ENCODE measurements at places on chromosomes 13 and 19.

GRCh38 chr13:104442536-104442935 lies 1376.3 kb upstream of the SLC10A2 start:
- no peak for DNase-seq

- peak; percentile 23 for DNase-seq
Observed at GRCh38 chr19:10043286-10043927, 30.1 kb downstream of the RDH8 start.

DNA sequence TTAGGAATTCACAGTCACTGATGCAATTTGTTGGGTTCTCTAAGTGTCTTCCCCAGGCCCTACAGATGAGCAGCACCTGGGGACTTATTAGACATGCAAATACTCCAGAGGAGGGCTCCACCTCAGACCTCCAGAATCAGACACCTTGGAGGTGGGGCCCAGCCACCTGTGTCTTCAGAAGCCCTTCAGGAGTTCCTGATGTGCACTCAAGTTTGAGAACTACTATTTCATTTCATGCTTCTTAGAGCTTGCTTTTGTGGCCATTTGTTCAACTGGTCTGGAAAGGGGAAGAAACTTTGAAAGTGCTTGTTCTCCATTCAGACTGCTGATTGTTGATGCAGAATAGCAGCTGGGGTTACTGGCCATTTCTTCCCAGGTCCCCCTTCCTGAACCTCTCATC lies 472.0 kb downstream of the COG6 start:
- DNase-seq, result no peak

GRCh38 chr19:18251587-18252369 lies 22.5 kb downstream of the IQCN start:
- peak; percentile 87 for DNase-seq

DNA sequence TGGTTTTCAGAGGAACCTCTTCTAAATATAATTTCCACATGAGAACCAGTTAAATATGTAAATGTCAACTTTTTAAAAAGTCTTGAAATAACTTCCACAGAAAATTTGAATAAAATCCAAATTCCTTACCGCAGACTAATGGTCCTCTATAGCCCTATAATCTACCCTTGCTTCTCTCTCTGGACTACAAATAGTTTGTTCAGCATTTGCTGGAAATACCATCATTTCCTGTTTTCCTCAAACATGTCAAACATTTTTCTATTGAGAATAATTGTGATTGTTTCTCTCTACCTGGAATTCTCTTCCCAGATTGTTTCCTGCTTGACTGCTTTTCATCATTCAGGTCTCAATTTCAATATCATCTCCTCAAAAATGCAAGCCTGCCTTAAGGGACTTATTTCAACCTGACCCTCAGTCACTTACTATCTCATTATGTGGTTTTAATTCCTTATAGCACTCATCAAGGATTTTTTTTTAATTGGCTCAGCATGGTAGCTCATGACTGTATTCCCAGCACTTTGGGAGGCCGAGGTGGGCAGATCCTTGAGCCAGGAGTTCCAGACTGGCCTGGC lies 898.9 kb upstream of the MIR17HG start:
- DNase-seq, result no peak

DNA sequence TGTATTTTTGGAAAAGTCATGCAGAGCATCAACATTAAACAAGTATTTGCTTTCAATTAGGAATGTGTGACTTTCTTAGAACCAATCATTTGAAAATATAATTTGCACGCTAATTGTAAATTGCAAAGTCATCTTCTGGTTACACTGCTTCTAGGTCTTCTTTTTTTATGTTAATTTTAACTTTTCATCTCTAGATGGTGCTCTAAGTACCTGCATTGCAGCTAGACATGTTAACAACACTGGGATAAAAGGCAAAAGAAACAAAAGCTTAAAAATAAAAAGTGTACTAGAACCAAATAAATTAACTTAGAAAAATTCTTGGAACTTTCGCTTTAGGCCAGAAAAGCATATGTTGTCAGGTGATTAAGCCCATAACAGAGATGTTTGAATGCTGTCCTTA lies 2758.2 kb downstream of the PCDH9 start:
- DNase-seq, result peak; percentile 48

GRCh38 chr19:50694815-50695145 lies 24.8 kb downstream of the SHANK1 start:
- no peak for DNase-seq

GRCh38 chr13:39374741-39375189 lies 228.2 kb downstream of the LHFPL6 start:
- DNase-seq, result no peak

DNA sequence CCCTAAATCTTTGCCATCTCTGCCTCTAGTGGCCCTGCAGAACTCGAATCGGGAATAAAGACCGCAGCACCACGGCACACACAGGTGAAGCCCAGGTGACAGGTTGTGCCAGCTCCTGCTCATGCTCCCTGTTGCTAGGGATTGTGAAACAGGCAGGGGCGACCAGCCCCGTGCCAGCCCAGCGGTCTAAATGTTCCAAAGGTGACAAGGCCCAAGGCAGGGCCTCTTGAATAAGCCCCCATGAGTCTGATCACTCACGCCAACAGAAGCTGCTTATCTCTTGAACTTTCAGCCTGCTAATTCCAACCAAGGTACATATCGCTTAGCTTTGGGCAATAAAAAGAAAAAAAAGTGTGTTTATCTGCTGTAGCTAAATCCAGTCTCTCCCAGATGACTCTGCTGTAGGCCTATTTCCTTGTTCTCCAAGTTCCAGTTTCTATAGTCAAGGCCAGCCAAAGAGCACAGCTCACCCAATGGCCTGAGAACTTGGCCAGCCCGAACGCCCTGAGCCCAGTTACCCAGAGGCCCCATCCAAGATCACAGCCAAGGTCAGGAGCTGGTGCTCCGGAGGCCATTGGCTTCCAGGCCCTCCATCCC lies 191.1 kb upstream of the GPR12 start:
- no peak for DNase-seq

Data from PC-3 (cell line).